ENCODE measurements at places on chromosomes 3 and 15. TPM values are rescaled to one million over a fixed set of nuclear protein-coding genes. Genes with fewer than 3 reads are reported as not detected.

Gene PRR20G
- not detected for total RNA-seq

Gene ANKRD28
- 84.4 TPM for total RNA-seq

Gene TERC
- 92.2 TPM for total RNA-seq

Gene IDH2
- total RNA-seq, result 97.3 TPM

Gene BHLHE40
- total RNA-seq, result 13.6 TPM

Gene CPB1
- 0.15 TPM for total RNA-seq

Gene FAM162A
- total RNA-seq, result 15.3 TPM

Gene GOLGA8S
- total RNA-seq, result not detected

Gene FBXO40
- total RNA-seq, result not detected

Gene ASB14
- total RNA-seq, result not detected

Gene IQCF5
- not detected for total RNA-seq

Gene SMCO1
- total RNA-seq, result 0.34 TPM

Gene FOXP1
- 48.9 TPM for total RNA-seq

Gene SLC12A1
- total RNA-seq, result not detected

Gene A4GNT
- not detected for total RNA-seq

Gene NME9
- not detected for total RNA-seq

Gene HCLS1
- 1.2 TPM for total RNA-seq

Gene GFM1
- total RNA-seq, result 30.3 TPM

Gene RHCG
- not detected for total RNA-seq

Gene AGBL1
- not detected for total RNA-seq

Gene TGM4
- 0.15 TPM for total RNA-seq

Gene LIPC
- 0.17 TPM for total RNA-seq

Gene SLC2A2
- not detected for total RNA-seq

Gene RNU5B-1
- not detected for total RNA-seq

Gene DHX30
- total RNA-seq, result 55.0 TPM

Gene TOMM70
- 45.2 TPM for total RNA-seq

Gene CD200R1
- not detected for total RNA-seq

Gene MYRIP
- not detected for total RNA-seq

Gene ATP13A4
- 0.15 TPM for total RNA-seq

Gene IL16
- 0.34 TPM for total RNA-seq

Gene MESP2
- 1.3 TPM for total RNA-seq

Gene GPR27
- total RNA-seq, result not detected

Gene FBLN2
- 15.9 TPM for total RNA-seq

Gene EAF2
- total RNA-seq, result 1.5 TPM

Gene PTPRG
- total RNA-seq, result 31.9 TPM

Gene GOLGA6C
- not detected for total RNA-seq

Gene NMB
- total RNA-seq, result 12.1 TPM

Data from bronchus fibroblast of lung (primary cell).